NCI-H526 (cell line): ENCODE measurements at places on chromosomes 16 and 17.

DNA sequence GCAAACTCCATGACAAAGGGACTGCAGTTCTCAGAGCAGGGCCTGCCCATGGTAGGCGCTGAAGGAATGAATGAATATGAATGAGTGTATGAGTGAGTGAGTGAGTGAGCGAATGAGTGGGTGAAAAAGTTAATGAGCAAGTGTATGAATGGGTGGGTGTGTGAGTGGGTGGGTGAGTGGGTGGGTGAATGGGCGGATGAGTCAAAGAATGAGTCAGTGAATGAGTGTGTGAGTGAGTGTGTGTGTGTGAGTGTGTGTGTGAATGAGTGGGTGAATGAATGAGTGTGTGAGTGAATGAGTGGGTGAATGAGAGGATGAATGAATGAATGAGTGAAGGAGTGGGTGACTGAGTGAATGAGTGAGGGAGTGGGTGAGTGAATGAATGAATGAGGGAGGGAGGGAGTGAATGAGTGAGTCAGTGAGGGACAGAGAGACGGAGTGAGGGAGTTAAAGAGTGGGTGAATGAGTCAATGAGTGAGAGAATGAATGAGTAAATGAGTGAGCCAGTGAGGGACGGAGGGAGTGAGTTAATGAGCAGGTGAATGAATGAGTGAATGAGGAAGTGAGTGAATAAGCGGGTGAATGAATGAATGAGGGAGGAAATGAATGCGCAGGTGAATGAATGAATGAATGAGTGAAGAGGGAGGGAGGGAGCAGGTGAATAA lies 11.1 kb upstream of the CHMP6 start:
- DNase-seq, result no peak

DNA sequence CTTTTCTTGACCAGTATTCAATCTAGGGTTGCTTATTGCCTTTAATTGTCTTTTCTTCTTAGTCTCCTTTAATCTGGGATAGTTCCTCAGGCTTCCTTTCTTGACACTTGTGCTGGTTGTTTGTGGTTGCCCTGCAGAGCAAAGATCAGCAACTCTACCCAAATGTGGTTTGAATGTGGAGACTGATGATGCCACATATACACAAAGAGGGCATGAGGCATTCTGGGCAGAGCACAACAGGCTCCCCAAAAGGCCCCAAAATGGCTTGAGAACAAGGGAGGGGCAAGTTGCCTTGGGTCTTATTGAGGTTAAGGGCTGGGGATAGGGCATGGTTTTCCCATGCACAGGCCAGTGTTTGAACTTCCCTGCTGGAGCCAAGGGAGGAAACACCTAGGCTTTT lies 29.8 kb upstream of the HOXB9 start:
- DNase-seq, result no peak

DNA sequence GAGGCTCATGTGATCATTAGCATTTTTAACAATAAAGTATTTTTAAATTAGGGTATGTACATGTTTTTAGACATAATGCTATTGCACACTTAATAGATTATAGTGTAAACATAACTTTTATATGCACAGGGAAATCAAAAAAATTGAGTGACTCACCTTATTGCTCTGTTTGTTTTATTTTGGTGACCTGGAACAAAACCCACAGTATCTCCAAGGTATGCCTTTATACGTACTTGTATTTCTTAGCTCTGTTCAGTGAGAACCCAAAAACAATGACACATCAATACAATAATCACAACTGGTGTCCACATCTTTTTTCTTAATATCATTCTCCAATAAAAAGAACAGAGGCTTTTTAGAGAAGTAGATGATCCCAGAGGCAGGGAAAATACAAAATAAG lies 112.2 kb downstream of the CYB561 start:
- no peak for DNase-seq

- DNase-seq, result no peak
Measured at GRCh38 chr16:86491640-86492023, 18.7 kb upstream of the FOXF1 start.

GRCh38 chr16:14146445-14146844 lies 75.3 kb downstream of the MRTFB start:
- DNase-seq, result no peak

DNA sequence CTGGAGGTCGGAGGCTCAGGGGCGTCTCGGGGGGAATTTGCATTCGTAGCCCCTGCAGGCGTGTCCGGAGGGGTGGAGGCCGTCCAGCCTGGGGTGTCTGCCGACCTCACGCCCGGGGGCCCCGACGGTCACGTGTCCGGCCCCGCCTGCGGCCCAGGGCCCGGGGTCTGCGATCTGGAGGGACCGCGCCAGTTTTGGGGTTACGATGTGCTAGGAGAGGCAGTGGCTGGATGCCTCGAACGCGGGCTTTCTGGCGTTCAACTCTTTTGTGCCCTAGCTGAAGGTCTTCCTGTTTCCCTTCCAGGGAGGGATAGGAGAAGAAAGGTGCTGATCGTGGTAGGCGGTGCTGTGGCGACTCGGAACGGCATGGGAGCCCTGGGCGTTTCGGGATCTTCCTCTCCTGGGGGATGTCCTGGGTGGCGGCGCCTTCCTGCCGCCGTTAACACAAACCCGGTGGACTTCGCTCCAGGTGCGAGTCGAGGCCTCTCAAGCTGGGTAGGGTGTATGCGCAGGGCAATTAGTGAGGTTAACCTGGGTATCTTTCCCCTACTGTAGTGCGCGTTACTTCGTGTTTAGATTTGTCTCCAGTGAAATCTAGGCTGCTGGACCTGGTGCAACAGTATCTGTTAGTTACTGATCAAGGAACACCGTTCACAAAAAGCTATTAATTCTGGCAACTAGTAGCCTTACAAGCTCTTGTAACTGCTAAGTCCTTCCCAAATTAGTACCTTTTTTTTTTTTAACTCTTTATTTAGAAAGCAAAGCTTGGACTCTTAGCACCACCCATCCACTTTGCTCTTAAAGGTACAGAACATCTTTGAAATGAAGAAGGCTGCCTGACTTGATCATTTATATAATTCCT lies 1.3 kb downstream of the AKAP1 start:
- peak; percentile 49 for DNase-seq

GRCh38 chr17:73611630-73612029 lies 32.6 kb downstream of the SDK2 start:
- no peak for DNase-seq

DNA sequence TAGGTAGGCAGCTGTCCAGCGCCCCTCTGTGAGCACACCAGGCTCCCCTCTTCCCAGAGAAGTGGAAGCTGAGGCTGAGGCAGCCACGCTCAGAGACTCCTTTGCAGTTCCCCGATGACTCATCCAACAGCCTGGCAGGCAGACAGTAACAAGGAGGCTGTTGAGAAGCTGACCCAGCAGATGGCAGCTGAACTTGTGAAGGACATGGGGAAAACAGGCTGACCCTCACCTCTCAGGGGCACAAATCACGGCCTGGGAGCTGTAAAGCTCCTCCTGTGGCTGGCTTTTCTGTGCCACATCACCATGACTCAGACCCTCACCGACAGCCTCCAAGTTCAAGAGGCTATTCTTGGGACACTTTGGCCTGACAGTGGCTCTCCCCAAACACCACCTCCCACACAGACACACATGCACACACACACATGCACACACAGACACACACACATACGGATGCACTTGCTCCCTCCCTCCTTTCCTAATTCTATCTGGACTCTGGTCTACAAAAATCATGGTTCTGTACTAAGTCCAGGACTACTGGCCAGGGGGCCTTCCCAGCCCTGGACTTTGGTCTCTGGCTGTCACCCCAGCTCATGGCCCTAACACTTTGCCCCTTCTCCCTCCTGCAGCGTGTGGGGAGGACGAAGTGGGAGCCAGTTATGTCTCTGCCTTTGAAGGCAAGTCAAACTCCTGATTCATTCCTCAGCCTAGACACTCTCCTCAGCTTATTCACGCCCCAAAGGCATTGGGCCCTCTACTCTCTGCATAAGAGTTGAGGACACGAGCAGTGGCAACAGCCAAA lies 23.2 kb downstream of the MAP3K14 start:
- no peak for DNase-seq

DNA sequence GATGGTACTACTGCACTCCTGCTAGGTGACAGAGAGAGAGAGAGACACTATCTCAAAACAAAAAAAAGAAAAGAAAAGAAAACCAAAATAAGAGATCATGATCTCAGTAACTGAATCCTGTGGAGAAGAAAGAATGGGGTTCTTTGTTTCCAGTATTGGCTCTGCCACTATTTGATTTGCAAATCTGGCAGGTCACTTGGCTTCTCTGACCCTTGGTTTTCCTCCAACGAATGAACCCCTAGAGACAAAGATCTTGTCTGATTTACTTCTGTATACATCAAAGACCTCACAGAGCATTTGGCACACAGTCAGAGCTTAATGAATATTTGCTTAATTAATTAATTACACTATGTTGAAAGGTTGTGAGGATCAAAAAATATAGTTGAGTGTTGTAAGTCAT lies 47.9 kb upstream of the NLK start:
- peak; percentile 94 for DNase-seq

DNA sequence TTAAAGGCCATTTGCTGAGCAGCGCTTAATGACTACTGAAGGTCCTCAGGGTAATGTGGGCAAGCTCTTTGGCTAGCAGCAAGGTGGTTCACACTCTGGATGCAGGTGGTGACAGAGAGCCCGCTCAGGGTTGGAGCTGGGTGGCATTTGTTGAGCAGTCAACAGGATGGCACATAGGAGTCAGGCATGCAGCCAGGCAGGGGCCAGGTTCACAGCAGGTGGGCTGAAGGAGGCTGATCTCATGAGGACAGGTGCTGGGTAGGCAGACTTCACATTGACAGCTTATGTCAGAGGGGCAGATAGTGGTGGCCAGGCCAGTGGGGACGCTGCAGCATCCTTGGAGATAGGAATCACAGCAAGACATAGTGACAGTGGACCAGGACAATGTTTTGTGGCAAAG lies 4.5 kb downstream of the KRTAP3-1 start:
- no peak for DNase-seq

DNA sequence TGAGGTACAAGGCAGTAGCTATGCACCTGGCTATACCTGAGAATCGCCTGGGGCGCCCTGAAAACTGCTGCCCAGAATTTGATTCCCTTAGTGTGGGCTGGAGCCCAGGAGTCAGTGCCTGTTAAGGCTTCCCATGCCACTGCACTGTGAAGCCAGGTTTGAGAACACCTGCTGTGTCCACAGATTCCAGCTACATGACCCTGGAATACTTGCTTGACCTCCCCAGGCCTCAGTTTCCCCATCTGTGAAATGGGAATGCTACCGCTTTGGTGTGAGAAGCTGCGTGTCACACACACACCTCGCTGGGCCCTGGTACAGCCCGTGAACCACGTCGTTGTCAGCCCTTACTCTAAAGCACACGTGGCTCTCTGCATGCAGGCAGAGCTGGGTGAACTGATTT lies 271.0 kb downstream of the C16orf95 start:
- no peak for DNase-seq

DNA sequence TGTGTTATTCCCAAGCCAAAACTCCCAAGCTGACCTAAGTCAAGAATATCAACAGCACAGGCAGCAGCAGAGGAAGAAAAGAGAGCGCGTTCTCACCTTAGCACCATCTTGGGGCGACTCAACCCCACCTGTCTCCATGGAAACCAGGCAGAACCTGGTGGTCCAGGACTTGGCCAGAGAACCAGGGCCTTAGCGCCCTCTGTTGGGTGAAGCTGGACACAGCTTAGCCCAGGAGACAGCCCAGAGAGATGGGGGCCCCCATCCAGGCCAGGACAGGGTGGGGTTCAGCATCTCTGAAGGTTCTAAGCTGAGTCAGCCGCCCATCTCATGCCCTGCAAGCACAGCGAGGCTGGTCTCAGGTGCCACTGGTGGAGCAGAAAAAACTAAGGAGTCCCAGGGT lies 60.1 kb upstream of the TMEM132E start:
- DNase-seq, result no peak
